Kidney epithelial cell (primary cell): ENCODE measurements at places on chromosomes 2 and 18. TPM values are rescaled to one million over a fixed set of nuclear protein-coding genes. Genes with fewer than 3 reads are reported as not detected.

- DNase-seq: no peak
These were observed 22.8 kb upstream of the SCN7A start for GRCh38 chr2:166516712-166517303.

GRCh38 chr2:43059183-43059897, 167.1 kb downstream of the ZFP36L2 start:
- no peak for DNase-seq

DNA sequence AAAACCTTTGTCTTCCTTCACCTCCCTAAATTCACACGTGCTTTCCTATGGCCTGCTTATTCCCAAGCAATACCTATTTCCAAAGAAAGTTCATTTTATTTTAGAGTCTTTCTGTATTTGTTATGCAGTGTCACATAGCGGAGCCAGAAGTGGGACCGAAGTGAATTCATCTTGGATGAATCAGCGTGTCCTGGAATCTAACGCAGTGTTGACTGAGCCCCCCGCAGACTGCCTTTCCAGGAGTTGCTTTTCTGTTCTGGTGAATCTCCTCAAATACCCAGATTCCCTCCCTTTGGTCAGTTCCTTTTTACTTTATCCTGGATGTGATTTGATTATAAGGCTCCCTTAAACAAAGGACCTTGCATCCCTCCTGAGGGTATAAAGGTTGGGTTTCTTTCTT, 10.8 kb downstream of the ALPP start:
- no peak for DNase-seq

DNA sequence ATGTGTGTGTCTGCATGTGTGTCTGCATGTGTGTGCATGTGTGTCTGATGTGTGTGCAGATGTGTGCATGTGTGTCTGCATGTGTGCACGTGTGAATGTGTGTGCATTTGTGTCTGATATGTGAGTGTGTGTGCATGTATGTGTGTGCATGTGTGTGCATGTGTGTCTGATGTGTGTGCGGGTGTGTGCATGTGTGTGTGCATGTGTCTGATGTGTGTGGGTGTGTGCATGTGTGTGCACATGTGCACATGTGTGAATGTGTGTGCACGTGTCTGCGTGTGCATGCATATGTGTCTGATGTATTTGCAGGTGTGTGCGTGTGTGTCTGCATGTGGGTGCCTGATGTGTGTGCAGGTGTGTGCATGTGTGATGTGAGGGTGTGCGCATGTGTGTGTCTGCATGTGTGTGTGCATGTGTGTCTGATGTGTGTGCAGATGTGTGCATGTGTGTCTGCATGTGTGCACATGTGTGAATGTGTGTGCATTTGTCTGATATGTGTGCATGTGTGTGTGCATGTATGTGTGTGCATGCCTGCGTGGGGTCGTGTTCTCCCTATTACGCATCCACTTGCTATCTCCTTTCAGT, 470.1 kb upstream of the HS6ST1 start:
- no peak for DNase-seq

DNA sequence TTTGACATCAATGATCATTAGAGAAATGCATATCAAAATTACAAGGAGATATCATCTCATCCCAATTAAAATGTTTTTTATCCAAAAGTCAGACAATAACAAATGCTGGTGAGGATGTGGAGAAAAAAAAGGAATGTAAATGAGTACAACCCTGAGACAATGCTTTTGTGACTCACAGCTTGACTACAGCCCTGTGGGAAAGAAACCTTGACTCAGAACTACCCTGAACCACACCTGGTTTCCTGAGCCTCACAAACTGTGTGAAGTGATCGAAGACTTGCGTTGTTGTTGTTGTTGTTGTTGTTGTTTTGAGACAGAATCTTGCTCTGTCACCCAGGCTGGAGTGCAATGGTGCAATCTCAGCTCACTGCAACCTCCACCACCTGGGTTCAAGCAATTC, 266.6 kb upstream of the MYT1L start:
- DNase-seq: no peak

DNA sequence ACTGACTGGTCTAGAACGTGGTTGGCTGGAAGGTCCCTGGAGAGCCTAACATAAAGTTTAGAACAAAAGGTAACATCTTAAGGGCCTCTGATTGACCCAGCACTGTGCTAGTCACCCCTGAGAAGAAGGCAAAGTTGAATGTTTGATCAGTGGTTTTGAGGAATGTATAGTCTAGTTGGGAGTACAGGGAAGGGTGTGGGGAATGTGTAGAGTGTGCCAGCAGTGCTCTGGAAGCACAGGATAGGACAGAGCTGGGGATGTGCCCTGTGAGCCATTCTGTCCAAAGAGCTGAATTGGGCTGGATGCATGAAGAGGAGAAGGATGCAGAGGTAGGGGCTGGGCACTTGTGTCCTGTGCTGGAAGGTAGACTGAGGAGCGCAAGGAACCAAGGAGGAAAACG, 41.0 kb upstream of the DOCK10 start:
- DNase-seq: no peak

- DNase-seq: no peak
These were observed 25.8 kb downstream of the WIPF1 start for GRCh38 chr2:174571669-174572323.

GRCh38 chr18:55249550-55249949, 290.3 kb upstream of the CCDC68 start:
- DNase-seq: no peak

GRCh38 chr2:178397002-178397605, 53.9 kb downstream of the PRKRA start:
- DNase-seq: no peak

GRCh38 chr2:8475349-8476031, 206.4 kb upstream of the ID2 start:
- no peak for DNase-seq

DNA sequence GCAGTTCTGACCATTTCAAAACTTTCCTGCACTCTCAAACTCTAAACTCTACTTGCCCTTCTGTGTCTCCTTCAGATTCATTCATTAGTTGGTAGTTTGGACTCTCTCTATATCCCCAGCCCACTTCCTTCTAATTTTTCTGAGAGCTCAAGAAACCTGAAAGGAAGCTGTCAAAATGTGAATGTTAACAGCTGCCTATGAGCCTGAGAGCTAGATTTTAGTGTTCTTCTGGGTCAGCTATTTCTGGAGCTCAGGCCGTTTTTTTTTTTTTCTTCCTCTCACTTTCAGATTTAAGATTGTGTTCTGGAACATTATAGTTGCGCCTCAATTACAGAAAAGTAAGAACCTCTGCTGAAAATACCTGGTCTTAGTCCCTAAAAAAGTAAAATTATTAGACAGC, 73.1 kb downstream of the RTN4 start:
- no peak for DNase-seq

DNA sequence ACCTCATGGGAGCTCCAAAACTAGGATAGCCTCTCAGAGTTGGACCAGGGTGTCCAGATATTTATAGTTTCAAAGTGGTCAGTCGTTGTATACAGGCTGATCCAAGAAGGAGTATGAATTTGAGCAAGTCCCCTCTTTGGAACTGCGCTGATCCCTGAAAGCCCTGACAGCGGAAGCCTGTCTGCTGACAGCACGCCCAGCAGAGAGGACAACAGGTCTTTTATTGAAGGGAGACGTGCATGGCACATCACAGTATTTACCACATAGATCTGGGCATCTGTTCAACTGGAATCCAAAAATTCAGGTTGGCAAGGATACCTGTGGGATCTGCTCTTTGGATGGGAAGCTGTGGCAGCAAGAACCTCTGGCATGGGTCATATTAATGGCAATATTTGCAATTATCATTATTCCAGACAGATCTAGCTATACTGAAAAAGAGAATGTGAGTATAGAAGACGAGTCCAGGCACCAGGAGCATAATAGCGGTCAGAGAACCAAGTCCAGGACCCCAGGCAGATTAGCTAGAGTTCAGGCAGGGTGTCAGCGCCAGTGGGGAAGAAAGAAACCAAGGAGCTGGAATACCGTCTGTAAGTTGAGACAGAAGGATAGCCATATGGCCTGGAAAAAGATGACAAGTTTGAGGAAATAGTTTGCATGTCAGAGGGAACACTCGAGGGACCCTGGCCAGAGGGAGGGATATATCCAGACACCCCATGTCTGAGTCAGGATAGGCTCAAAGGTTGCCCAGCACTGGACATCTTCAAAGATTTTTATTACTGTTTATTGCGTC, 260.4 kb upstream of the FANCL start:
- no peak for DNase-seq

DNA sequence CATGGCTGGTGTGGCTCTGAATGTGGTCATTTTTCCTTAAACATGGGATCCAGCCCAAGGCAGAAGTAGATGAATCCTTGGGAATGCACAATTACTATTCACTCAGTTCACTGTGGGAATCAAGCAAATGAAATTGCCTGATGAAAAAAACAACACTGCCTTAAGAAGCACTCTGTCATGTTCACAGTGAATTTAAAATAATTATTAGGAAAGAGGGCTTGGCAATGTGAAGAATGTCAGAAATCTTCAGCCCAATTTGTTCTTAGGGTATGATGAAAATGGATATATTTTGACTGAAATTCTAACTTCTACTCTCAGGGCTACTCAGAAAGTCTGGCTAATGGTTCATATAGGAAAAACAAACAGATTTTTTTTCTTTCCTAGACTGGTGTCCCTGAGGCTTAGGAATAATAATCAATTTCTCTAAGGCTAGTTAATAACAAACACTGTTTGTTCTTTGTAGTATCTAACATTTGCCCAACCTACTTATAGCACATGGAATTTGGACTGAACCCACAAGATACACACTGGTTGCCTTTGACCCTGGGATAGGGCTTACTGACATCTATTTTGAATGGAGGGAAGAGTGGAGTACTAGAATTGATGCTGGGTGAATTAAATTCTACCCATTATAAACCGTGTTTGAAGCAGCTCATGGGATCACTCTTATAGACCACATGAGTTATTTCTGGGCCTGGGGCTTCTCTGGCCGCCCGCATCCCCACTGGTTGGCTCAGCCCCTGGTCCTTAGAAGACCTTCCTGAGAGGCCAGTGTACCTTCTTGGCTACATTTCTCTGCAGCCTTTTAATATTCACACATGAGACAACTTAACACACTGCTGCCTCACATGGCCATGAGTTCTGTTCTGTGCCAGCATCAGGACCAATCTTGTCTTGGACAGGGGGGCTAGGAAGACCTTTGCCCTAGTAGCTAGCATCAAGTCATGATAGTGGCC, 8.3 kb upstream of the MRPL33 start:
- no peak for DNase-seq

GRCh38 chr2:132557694-132558093, 112.3 kb downstream of the LYPD1 start:
- DNase-seq: no peak

- no peak for DNase-seq
These were observed 94.5 kb upstream of the TTC39C start for GRCh38 chr18:23920054-23920453.

GRCh38 chr2:144801766-144802165, 281.8 kb upstream of the ZEB2 start:
- peak; percentile 4 for DNase-seq

- DNase-seq: no peak
These were observed 22.5 kb downstream of the THOC1 start for GRCh38 chr18:245282-245847.

GRCh38 chr2:63124218-63124617, 73.6 kb downstream of the OTX1 start:
- no peak for DNase-seq

- DNase-seq: no peak
These were observed 33.7 kb downstream of the LCT start for GRCh38 chr2:135803278-135803677.

GRCh38 chr2:233828546-233829192, 25.7 kb downstream of the HJURP start:
- DNase-seq: no peak

GRCh38 chr2:29215073-29215472, 99.9 kb downstream of the CLIP4 start:
- DNase-seq: no peak

The RNF181 gene
- total RNA-seq: 220 and 271 TPM in 2 replicates

The ITGB1BP1 gene
- total RNA-seq: 41.4 and 45.3 TPM in 2 replicates

The RBM44 gene
- total RNA-seq: 0.07 and 0.50 TPM in 2 replicates

The ATF2 gene
- 35.1 and 38.9 TPM in 2 replicates for total RNA-seq

The CHPF gene
- total RNA-seq: 285 and 333 TPM in 2 replicates

The CRYGD gene
- not detected in 2 replicates for total RNA-seq

The TANK gene
- total RNA-seq: 33.6 and 43.1 TPM in 2 replicates

The KDM3A gene
- total RNA-seq: 20.4 and 21.9 TPM in 2 replicates

The MC4R gene
- total RNA-seq: 0.55 TPM in 1 of 2 replicates, not detected in the other
